ENCODE measurements at places on chromosomes 3 and 15.

DNA sequence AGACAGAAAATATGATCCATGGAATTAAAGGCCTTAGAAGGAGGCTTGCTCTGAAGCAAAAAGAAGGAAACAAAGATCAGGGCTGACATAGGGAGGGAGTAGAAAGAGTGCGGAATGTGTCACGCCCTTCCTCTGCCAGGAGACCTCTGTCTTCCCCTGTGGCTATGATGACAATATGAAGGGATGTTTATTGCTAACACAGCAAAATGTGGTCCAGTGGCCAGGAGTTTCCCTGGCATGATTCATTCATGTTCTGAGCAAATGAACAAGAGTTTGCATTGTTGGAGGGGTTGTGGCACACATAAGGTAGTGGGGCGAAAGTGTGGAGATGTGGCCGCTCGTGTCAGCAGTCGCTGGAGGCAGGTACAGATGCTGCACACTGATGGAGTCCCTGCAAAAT lies 169.4 kb downstream of the SHQ1 start:
- DNase-seq: no peak

DNA sequence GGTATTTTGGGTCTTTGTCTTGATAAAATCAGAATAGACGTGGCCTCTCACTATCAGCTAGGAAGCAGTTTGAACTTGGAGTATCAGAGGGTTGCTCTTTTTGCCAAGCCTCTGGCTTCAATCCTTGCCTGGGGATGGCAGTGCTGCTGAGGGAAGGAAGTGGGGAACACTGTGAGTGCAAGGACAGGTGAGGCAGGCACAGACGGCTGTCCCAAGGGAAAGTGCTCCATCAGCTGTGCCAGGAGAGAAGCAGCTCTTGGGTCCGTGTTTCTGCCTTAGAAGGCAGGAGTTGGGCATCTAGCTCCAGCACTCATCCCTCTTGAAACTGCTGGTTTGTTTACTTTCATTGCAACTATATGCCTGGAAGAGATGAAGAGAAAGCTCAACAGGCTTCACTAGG lies 33.2 kb downstream of the PML start:
- DNase-seq: no peak

GRCh38 chr15:55238877-55239276 lies 42.1 kb upstream of the RSL24D1 start:
- DNase-seq: no peak

DNA sequence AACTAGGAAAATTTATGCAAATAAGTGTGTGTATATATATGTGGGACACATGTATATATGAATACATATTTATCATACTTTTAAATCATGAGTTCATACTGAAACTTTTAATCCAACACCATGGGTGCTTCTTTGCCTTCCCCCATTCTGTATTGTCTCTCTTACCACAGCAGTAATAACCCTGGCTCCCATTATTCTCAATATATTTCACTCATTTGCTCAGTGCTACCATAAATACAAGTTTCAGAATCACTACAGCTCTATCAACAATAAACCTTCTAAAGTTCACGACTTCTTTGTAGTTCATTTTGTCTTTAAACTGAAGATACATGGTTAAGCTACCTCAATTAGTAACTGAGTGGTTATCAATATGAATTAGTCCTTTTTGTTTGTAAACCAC lies 82.2 kb downstream of the PCCB start:
- no peak for DNase-seq

- DNase-seq: no peak
Observed at GRCh38 chr15:40250771-40251483, 12.1 kb downstream of the PAK6 start.

GRCh38 chr3:28301688-28302087 lies 46.8 kb upstream of the ZCWPW2 start:
- no peak for DNase-seq

- no peak for DNase-seq
Observed at GRCh38 chr15:31930967-31931366, 99.3 kb upstream of the CHRNA7 start.

DNA sequence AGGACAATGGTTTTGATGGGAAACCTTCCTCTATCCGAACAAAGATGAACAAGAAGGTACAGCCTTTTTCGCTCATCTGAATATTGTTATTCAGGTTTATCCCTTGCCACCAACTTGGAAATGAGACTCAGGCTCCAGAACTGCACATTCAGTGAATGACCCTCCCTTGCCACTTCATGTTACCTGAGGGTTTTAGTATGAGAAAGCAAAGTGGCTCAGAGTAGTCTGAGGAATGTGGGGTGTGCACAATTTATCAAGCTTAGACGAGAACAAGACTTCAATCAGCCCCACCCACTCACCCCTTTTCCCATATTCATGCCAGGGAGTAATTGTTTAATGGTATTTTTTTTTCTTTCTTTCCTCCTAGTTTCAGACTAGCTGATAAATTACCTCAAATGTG lies 265.3 kb upstream of the POU1F1 start:
- no peak for DNase-seq

GRCh38 chr3:70078778-70079177 lies 79.2 kb downstream of the SAMMSON start:
- no peak for DNase-seq

DNA sequence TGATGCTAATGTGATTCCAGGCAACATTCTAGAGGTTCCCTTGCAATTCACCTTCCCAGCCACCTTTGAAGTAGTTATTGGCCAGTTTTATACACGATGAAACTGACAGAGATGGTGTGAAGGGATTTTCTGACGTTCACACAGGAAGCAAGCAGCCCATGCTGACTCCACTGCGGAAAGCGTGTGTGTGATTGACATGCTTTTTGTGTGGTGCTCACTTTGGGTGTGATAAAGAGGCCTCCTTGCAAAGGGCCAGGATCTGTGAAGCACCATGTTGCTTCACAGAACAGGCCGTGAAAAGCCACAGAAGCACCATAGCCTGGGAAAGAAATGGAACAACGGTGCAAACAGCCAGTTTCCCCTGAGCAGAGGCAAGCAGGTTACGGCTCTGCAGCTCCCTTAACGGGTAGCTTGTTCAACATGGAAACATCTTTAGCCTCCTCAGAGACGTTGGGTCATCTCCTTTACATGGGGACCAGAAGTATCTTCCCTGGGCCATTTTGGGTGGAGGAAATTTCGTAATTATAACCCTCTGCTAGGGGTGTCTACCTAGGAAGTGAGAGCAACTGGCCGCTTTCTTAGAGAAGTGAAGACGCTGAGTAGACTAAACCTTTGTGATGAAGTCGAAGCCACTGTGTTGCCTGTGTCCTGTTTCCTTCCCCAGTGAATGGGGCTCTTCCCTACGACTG lies 108.5 kb downstream of the APBA2 start:
- peak; percentile 27 for DNase-seq

GRCh38 chr3:10985181-10985580 lies 7.4 kb upstream of the SLC6A1 start:
- DNase-seq: no peak

GRCh38 chr3:190258634-190259033 lies 63.6 kb downstream of the CLDN1 start:
- no peak for DNase-seq

DNA sequence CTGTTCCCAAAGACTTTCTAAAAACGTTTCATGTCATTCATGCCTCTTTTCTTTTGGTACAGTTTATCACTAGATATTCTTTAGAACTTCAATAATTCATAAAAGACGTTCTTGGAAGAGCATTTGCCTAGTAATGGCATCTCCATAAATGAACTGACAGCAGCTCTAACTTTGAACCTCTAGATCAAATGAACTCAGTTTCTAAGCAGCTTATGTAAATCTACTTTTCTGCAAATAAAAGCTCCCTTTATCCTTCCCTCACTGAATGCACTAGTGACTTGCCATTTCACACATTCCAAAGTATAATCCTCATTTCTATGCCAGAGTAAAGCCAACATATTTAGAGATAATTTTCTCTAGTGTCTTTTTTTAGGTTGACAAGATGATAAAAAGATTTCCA lies 85.2 kb downstream of the ZMAT3 start:
- DNase-seq: no peak

- no peak for DNase-seq
Observed at GRCh38 chr3:61608711-61609110, 47.3 kb downstream of the PTPRG start.

- no peak for DNase-seq
Observed at GRCh38 chr15:64008177-64008576, 38.1 kb downstream of the DAPK2 start.

GRCh38 chr15:97893967-97894366 lies 66.5 kb upstream of the ARRDC4 start:
- no peak for DNase-seq

GRCh38 chr15:90762109-90762508 lies 45.0 kb downstream of the BLM start:
- DNase-seq: no peak

- no peak for DNase-seq
Observed at GRCh38 chr3:72696815-72697214, 151.4 kb downstream of the SHQ1 start.

- no peak for DNase-seq
Observed at GRCh38 chr15:45253330-45253729, 1.3 kb downstream of the SLC28A2 start.

- DNase-seq: no peak
Observed at GRCh38 chr3:141345528-141345927, 22.8 kb upstream of the ZBTB38 start.

- no peak for DNase-seq
Observed at GRCh38 chr3:138942861-138943623, 3.9 kb downstream of the FOXL2 start.

DNA sequence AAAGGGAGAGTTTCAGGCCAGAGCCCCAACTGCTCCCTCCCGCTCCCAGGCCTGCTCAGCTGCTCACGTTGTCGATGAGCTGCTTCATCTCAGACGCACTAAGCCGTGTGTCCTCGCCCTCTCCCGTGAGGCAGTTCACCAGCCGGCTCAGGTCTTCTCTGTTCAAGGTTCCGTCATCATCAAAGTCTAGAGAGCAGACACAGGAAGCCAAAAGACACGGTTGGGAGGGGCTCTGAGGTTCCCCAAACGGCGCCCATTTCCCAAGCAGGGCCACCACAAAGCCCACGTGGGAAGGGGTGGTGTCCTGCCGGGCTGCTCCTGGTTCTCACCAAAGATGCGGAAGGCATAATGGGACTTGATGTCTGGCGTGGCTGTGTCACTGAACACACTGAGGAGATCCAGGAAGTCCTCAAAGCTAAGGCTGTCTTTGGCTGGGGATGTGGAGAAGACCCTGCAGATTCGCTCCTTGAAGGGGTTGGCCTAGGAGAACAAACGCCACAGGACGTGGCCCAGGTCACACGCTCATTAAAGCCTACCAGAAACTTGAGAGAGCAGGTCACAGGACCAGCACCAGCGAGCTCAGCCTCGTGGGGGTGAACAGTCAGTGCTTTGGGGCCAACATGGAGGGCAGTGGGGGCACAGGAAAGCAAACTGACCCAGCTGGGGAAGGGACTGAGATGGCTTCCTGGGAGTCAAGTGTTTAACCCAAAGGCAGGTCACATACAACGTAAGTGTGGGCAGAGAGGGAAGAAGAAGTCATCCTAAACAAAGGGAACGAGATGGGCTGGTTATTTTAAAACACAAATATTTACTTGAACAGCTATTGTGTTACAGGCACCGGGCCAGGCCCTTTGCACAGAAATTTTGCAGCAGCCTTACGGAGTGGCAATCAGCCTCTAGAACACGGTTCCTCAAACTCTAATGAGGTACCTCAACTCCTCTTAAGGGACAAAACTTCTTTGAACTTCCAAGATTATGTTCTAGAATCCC lies 2.4 kb downstream of the CIB1 start:
- peak; percentile 48 for DNase-seq

GRCh38 chr3:171972871-171973348 lies 66.5 kb upstream of the FNDC3B start:
- DNase-seq: no peak

- DNase-seq: no peak
Observed at GRCh38 chr3:143170676-143171075, 51.1 kb downstream of the CHST2 start.

- no peak for DNase-seq
Observed at GRCh38 chr3:22713936-22714335, 489.2 kb upstream of the UBE2E2 start.

DNA sequence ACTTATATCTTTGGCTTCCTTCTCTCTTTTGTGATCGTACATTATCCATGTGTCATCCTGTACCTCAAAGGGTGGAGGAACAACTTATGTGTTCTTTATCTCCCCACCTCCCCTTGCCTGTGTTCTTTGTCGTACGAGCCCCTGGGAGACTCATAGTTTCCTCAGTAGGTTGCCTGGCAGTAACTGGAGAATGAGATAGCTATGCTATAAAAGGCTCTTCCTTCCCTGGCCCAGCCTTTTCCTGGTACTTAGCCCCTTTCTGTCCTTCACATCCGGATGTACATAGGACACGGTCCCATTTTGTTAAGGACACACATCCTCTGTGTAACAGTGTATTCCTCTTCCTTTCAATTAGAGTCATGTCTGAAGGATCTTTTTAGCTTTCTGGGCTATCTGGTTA lies 32.1 kb downstream of the PLCL2 start:
- DNase-seq: no peak

GRCh38 chr3:23425410-23425809 lies 222.3 kb downstream of the UBE2E2 start:
- no peak for DNase-seq

DNA sequence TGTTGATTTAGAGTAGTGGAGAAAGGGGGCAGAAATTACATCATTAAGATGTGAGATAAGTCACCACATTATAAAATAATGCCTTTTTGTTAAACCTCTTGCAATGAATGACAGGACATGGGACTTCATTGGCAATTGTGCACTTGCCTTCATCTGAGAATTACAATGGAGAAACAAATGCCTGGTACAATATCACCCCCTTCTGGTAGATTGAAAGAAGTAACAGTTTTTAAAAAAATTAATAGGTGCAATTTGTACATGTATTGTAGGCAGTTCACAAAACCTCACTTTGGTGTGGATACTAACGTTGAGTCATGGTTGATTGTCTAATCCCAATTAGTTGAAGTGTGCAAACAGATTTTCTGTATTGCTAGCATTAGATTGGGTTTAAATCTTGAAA lies 4.6 kb upstream of the P2RY14 start:
- no peak for DNase-seq

DNA sequence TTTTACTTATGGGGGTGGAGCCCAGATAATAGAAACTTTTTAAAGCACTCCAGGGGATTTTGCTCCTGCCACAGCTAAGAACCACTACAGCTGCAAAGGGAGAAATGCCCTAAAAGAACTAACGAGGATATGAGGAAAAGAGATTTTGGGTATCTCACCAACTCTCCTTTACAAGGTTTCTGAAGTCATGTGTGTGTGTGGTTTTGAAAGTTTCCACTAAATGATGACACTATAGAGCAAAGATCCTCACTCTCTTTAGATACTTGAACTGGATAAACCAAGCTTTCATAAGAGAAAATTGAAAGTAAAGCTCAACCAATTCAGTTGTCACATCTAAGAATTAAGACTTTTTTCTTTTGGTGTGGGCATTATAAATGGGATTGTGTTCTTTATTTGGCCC lies 455.3 kb upstream of the ALCAM start:
- DNase-seq: no peak

GRCh38 chr15:70538278-70538677 lies 225.1 kb downstream of the UACA start:
- DNase-seq: no peak
